Activated T-cell treated with anti-CD3 and anti-CD28 coated beads for 48 hours (primary cell): ENCODE measurements at places on chromosomes 16 and 17.

GRCh38 chr16:67563708-67564468 lies 1.6 kb downstream of the CTCF start:
- no peak for DNase-seq

- DNase-seq = no peak
These were observed 119.4 kb downstream of the SOCS1 start for GRCh38 chr16:11136600-11136999.

GRCh38 chr17:40608061-40608581 lies 39.5 kb downstream of the SMARCE1 start:
- no peak for DNase-seq

GRCh38 chr17:42221886-42222745 lies 27.8 kb upstream of the GHDC start:
- peak; percentile 34 for DNase-seq

GRCh38 chr16:65981057-65981456 lies 385.4 kb upstream of the CDH5 start:
- DNase-seq = no peak

DNA sequence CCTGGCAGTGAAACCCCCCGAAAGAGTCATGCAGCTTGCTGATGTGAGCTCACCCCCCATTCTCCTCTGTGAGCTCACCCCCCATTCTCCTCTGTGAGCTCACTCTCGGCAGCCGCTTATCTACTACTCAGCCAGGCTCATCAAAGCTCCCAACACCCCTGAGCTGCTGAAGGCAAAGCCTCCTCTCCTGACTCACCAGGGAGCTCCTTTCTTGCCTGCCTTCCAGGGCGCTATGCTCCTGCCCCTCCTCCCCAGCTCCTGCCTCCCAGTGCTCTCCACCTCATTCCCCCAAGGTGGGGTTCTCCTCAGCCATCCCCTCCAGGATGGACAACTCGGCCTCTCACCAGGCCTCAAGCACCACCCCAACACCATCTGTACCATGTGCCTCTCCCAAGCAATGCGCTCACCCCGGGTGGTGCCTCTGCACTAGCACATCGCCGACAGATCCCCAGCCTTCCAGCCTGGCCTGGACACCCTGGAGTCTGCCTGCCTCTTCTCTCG lies 27.7 kb upstream of the FAAP100 start:
- DNase-seq = no peak

GRCh38 chr17:81563861-81564586 lies 11.9 kb upstream of the FAAP100 start:
- no peak for DNase-seq
